ENCODE measurements at places on chromosomes 1 and 21.
A peak's percentile ranks its signal among the peaks of the same experiment; 100 is the strongest.

- DNase-seq = no peak
Measured at GRCh38 chr1:184583849-184584248, 170.8 kb downstream of the EDEM3 start.

GRCh38 chr21:41684381-41685245 lies 82.2 kb downstream of the RIPK4 start:
- peak; percentile 88 for DNase-seq

GRCh38 chr21:26282058-26282457 lies 111.5 kb upstream of the APP start:
- DNase-seq = no peak

DNA sequence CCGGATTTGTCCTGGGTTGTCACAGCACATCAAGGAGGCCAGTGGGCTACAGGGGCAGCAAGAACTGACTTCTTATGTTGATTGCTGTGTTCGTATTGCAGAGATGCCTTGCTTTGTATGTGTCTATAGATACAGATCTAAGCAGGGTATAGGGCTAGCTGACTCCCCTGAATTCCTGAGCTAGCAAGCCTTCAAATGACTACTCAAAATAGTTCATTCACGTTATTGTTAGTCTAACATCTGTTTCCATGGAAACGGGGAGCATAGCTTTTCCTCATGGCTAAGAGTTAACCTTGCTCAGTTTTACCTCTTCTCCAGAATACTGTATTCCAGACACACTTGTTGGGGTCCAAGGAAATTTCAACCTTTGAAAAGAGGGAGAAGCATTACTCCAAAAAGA lies 24.1 kb downstream of the TRIM45 start:
- DNase-seq = no peak

GRCh38 chr1:168498159-168498631 lies 45.6 kb downstream of the XCL2 start:
- no peak for DNase-seq

- peak; percentile 98 for DNase-seq
Measured at GRCh38 chr1:158146165-158146564, 34.5 kb upstream of the CD1D start.

GRCh38 chr1:1777950-1778662 lies at the start of gene NADK:
Gene NADK, minus strand, starts transcription at chr1:1778470. Its CDS starts 13,064 bp downstream, at chr1:1765406.
- peak; percentile 57 for DNase-seq

DNA sequence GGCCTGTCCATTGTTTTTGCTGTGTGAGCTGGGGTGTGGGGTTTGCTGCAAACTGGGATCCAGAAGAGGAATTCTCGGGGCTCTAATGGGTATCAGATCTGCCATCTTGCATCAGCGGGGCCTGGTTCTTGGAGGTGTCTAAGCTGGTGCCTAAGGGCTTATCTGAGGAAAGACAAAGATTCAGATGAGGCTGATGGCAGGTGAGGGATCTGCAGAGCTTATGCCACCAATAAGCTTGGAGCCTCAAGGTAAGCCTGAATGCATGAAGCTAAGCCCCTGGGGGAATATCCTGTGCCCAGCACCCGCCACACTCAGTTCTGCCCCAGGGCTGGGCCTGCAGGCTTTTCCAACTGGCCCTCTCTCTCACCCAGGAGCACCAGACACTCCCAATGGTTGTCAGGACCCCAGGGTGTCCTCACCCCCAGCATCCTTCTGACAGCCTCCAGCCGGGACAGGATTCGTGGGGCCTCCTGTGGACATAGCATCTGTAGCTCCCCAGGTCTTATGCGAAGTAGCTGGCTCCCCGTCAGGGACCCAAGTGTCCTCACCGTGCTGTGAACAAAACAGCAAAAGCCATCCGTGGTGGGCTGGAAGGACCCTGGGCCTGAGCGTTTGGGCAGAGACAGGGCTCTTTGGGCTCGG lies 9.5 kb upstream of the GSTM3 start:
- DNase-seq = no peak

- DNase-seq = no peak
Measured at GRCh38 chr1:44040846-44041245, 9.6 kb upstream of the SLC6A9 start.

GRCh38 chr1:177848577-177848976 lies 121.3 kb downstream of the SEC16B start:
- peak; percentile 88 for DNase-seq

GRCh38 chr1:210400043-210400840 lies 71.5 kb downstream of the HHAT start:
- DNase-seq = peak; percentile 77

- DNase-seq = peak; percentile 14
Measured at GRCh38 chr1:233020426-233020825, 70.0 kb downstream of the NTPCR start.

GRCh38 chr21:33360881-33361602 lies 36.3 kb downstream of the IFNAR1 start:
- DNase-seq = peak; percentile 79

All from epithelial cell of esophagus (primary cell).